Activated CD4-positive, alpha-beta T cell treated with anti-CD3 and anti-CD28 coated beads for 36 hours (primary cell): ENCODE measurements at places on chromosomes 11 and 22. TPM values are rescaled to one million over a fixed set of nuclear protein-coding genes. Genes with fewer than 3 reads are reported as not detected.

DNA sequence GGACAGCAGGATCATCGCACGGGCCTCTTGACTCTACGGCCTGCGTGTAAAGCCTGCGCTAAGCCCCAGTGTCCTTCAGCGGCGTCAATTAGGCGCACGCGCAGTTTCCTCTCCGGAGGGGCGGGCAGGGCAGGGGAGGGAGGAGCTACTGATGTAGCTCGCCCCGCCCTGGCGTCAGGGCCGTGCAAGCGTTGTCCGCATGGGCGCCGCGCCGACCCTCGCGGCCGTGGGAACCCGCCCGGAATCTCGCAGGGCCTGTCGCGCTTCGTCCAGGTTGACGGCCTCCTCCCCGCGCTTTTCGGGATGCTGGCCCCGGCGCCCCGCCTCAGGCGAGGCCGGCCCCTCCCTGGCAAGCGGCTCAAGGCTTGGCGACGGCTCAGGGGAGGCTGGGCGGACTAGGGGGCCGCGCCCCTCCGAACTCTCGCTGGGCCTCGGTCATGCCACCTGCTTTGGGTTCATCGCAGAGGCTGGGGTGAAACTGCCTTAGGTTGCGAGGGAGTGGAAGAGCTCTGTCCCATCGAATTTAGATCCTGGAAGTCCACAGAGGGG, 61.1 kb downstream of the ST3GAL4 start:
- peak overlapping the region; percentile 36 for H3K4me3 ChIP-seq
- H3K36me3 ChIP-seq: no peaks in the 10 kb centered on the region
- peaks cover 7% of the 10 kb centered on the region for H3K4me1 ChIP-seq
- peak; percentile 88 for DNase-seq
- no peaks in the 10 kb centered on the region for H3K27me3 ChIP-seq
- H3K27ac ChIP-seq: peak overlapping the region; percentile 19

GRCh38 chr11:110433393-110434333, 3.9 kb downstream of the FDX1 start:
- no peaks in the 10 kb centered on the region for H3K27me3 ChIP-seq
- H3K36me3 ChIP-seq: peaks cover 19% of the 10 kb centered on the region
- peaks cover 60% of the 10 kb centered on the region for H3K4me1 ChIP-seq
- no peak overlapping the region for H3K4me3 ChIP-seq
- no peak for DNase-seq

GRCh38 chr11:131041331-131042040, 125.2 kb upstream of the SNX19 start:
- no peak for DNase-seq
- H3K36me3 ChIP-seq: no peaks in the 10 kb centered on the region
- no peak overlapping the region for H3K27ac ChIP-seq
- H3K27me3 ChIP-seq: peaks cover 9% of the 10 kb centered on the region
- no peak overlapping the region for H3K4me3 ChIP-seq
- H3K4me1 ChIP-seq: no peaks in the 10 kb centered on the region

DNA sequence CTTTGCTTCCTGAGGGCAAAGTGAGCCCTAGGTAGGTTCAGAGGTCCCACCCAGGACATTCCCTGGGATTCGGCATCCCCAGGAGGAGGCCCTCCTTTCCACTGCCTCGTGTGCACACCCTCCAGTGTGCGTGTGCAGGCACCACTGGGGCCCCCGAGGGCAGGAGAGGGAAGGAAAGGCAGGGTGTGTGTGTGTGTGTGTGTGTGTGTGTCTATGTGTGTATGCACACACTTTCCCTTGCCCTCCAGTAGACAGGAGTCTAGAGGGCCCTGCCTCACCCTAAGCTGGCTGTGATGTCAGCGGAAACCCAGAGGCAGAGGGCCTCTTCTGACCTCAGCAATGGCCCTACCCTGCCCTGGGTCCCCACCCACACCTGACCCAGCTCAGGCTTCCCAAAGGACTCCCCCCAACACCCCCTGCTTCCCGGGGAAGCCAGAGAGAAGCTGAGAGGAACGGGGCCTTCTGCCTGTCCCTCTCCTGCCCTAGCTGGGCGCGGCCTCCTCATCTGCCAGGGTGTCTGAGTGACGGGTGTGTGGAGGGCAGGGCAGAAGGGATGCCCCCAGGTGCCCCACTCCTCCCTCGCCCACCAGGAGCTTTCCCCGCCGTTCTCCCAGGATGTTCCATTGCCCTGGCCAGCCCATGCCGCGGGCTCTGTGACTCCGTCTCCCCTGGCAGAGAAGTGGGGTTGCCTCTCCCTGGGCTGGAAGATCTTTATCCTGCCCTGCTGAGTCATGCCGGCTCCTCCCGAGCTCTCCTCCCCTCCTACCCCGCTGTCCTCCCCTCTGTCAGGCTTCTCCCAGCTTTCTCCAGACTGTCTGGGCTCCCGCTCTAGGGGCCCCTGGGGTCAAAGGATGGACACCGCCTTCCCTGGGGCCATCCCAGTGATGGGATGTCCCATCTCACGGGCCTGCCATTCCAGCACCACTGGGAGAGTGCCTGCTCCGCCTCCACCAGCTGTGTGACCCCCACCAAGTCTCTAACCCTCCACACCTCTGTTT, 6.0 kb upstream of the CLCF1 start:
- peaks cover 9% of the 10 kb centered on the region for H3K27me3 ChIP-seq
- H3K36me3 ChIP-seq: no peaks in the 10 kb centered on the region
- no peak overlapping the region for H3K4me3 ChIP-seq

- no peak for DNase-seq
- H3K36me3 ChIP-seq: peaks cover 17% of the 10 kb centered on the region
- no peak overlapping the region for H3K4me3 ChIP-seq
Observed at GRCh38 chr11:83057721-83058120, 14.0 kb downstream of the RAB30 start.

DNA sequence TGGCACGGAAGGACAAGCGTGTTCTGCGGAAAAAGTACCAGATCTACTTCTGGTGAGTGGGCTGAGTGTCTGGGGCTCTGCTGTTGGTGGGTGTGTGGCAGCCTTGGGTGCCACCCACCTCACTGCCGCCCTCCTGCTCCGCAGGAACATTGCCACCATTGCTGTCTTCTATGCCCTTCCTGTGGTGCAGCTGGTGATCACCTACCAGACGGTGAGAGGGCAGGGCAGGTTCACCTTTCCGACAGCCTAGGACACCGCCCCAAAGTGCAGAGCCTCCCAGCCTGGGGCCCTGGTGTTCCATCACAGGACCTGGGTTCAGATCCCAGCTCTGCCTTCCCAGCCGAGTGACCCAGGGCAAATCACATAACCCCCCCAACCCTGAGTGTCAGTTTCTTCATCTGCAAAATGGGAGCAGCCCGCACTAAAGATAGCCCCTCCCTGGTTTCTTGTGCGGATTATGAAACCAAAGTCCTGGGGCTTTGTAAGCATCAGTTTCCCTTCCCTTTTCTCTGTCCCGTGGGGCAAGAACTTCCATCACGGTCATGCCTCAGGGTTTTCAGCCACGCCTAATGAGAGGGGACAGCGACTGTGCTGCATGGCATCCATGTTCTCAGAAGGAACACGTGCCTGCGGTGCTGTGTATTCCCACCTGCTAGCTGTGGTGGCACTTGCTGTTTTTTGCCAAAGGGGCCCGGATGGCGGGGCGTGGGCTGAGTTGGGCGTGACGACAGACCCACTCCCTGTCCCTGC, 9.8 kb upstream of the TAGLN start:
- DNase-seq: no peak
- no peak overlapping the region for H3K4me3 ChIP-seq
- peaks cover 2% of the 10 kb centered on the region for H3K36me3 ChIP-seq
- H3K4me1 ChIP-seq: no peaks in the 10 kb centered on the region

DNA sequence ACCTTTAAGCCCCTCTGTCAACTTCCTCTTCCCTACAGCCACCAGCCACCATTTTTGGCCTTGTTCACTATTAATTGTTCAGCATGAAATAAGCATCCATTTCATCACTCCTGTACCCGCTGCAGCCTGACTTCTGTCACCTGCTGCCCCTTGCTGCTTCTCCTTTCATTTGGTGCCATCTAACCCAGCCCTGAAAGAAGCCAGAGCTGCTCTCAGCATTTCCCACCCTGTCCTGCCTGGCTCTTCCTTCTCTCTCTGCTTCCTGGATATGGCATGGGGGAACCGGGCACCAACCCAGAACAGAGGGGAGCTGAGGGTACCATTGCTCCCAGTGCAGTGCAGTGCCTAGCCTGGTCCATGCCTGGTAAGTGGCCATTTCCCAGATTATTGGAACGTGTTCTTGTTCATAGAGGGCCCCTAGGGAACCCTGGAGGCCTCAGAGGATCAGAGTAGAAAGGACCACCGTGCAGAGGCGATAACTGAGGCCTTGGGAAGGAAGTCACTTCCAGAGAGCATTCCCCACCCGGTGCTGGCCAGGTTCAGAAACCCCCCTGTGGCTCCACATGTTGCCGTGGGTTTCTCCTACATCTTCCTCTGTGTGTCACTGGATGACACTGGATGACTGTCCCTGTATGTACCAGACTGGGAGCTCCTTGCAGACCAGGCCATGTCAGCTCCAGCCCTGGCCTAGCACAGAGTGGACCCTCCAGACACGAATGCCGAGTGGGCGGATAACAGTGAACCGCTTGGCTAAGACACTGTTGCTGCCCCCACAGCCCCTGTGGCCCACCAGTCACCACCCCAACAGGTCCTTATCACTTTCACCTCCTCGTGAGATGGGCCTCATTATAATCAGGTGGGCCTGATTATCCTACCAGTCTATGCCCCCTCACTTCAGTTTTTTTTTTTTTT, 4.7 kb downstream of the YDJC start:
- no peaks in the 10 kb centered on the region for H3K27me3 ChIP-seq
- H3K4me1 ChIP-seq: peaks cover 23% of the 10 kb centered on the region
- no peak for DNase-seq
- peak overlapping the region; percentile 55 for H3K27ac ChIP-seq
- H3K36me3 ChIP-seq: peaks cover 38% of the 10 kb centered on the region

- no peak for DNase-seq
- no peak overlapping the region for H3K4me3 ChIP-seq
- H3K4me1 ChIP-seq: no peaks in the 10 kb centered on the region
- no peak overlapping the region for H3K27ac ChIP-seq
- H3K27me3 ChIP-seq: no peaks in the 10 kb centered on the region
Observed at GRCh38 chr22:23104187-23104971, 34.1 kb downstream of the GNAZ start.

DNA sequence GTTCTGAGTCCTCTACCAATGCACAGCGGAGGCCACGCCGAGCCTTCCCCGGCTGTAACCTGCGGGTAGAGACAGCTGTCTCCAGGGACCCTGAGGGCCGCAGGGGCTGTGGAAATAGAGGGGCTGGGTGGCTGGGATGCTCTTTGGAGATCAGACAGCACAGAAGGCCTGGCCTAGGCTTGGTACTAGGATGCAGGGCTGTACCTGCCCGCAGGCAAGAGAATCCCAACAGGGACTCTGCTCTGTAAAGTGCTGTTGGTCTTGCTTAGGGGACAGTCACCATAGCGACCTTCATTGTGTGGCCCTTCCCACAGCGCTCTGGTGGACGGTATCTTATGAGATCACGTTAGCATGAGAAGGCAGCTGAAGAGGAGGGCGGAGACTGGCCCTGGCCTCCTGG, 11.3 kb upstream of the KCNJ5 start:
- H3K36me3 ChIP-seq: no peaks in the 10 kb centered on the region
- no peak overlapping the region for H3K27ac ChIP-seq
- no peaks in the 10 kb centered on the region for H3K4me1 ChIP-seq
- peaks cover 23% of the 10 kb centered on the region for H3K27me3 ChIP-seq
- H3K4me3 ChIP-seq: no peak overlapping the region

- no peak overlapping the region for H3K4me3 ChIP-seq
- no peaks in the 10 kb centered on the region for H3K36me3 ChIP-seq
- DNase-seq: no peak
- no peak overlapping the region for H3K27ac ChIP-seq
- peaks cover 3% of the 10 kb centered on the region for H3K27me3 ChIP-seq
Observed at GRCh38 chr22:21736948-21737347, 1.4 kb upstream of the YPEL1 start.

DGCR6 gene
- 0.28 TPM for total RNA-seq

FOSL1 gene
- total RNA-seq: 11.3 TPM

CRKL gene
- 92.0 TPM for total RNA-seq
